ENCODE measurements at places on chromosomes 7 and 10.

DNA sequence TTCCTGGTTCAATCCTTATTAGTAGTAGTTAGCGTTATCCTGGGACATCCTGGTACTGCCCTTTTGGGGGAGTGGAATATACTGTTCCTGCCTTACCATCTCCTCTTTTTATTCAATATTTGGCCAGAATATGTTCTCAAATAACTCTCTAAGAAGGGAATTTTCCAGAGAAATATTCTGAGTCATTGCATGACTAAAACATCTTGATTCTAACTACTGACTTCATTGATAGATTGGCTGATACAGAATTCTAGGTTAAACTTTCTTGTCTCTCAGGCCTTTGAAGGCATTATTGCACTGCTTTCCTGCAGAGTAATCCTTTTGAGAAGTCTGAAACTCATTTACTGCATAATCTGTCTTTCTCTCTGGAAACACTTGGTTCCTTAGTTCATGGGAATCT is 275.5 kb upstream of the DGKB start:
- DNase-seq = no peak

GRCh38 chr7:130383187-130383980 is 3.1 kb downstream of the CPA1 start:
- DNase-seq = no peak

GRCh38 chr7:50558294-50559053 is 6.7 kb downstream of the DDC start:
- DNase-seq = no peak

DNA sequence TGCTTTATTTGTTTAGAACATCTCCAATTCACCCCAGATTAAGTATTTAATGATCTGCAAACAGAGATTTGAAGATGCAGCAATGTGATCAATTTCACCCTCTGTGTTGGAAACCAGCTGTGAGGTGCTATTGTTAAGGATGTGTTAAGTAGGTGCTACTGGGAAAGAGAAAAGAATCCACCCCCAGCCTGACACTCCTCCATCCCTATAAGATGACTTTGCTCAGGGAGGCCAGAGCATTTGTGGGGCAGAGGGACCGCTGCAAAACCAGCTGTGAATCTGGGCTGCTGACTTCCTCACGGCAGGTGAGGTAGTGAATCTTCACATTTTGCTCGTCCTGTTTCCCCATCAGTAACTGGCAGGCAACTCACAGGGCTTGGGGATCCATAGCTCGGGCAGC is 297.5 kb downstream of the GFRA1 start:
- no peak for DNase-seq

DNA sequence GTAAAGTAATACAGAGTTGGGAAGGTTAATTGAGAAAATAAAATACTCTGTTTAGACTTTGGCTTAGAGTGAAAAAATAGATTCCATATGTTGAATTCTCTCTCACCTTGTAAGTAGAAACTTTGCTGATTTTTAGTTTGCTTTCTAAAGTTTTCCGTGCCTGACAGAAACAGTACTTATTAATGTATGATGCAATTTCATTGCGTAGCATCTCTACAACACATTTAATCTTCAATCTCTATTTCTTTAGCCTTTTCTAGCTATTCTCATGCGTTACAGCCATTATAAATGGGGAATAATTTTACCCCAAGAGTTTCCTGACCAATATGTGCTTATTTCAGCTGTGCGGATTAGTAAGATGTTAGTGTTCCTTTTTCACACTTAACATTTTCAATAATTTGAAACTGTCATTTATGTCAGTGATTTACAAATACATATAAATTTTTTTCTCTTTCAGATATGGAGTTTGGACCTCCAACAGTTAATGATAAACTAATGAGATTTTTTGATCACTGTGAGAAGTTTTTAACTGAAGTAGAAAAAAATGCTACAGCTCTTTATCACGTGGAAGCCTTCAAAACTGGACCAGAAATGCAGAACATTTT is 3.3 kb downstream of the MINPP1 start:
- no peak for DNase-seq

- DNase-seq = no peak
Measured at GRCh38 chr10:21002091-21002878, 105.2 kb upstream of the NEBL start.

GRCh38 chr10:123557366-123558108 is 108.6 kb upstream of the GPR26 start:
- no peak for DNase-seq

- no peak for DNase-seq
Measured at GRCh38 chr10:70272925-70273316, 10.9 kb downstream of the NPFFR1 start.

DNA sequence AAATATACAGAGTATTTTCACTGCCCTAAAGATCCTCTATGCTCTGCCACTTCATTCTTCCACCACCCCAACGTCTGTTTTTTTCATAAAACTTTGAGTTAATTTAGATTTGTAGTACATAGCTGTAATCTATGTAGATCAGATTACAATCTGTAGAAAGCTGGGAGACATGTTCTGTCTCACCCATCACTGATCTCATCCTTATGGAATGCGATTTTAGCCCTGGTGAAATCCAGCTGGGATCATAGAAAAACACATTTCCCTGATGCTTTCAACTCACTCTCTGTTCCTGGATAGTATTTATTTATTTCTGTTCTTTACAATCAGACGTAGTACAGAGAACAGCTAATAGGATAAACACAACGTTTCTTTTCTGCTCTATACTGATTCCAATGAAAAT is 521.0 kb downstream of the KIF20B start:
- DNase-seq = no peak

DNA sequence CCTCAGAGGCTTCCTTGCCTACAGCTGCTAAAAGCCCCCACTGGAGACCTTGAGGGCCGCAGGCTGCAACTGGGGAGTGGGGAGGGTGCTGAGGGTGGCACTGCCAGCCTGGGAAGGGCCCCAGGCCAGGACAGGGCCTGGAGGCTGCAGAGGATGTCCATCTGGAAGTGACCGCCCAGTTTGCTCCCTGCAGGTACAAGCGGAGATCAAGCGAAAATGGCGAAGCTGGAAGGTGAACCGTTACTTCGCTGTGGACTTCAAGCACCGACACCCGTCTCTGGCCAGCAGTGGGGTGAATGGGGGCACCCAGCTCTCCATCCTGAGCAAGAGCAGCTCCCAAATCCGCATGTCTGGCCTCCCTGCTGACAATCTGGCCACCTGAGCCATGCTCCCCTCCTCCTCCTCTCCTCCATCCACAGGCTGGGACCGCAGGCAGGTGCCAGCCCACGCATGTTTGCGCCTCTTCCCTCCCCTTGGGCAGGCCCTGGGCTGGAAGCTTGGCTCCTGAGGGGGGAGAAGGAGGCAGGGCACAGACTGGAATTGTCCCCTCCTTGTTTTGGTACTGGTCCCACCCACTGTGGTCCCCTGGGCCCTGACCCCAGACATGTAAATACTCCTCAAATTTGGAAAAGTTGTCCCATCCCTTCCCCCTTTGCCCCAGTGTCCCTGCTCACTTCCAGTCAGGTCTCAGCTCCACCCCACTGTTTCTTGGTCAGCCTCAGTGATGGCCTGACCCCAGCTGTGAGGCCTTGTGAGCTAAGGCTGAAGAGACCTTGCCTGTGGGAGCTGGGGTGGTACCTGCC is 54.4 kb downstream of the ADCYAP1R1 start:
- DNase-seq = no peak

GRCh38 chr10:83229991-83230390 is 909.3 kb upstream of the GHITM start:
- DNase-seq = no peak

DNA sequence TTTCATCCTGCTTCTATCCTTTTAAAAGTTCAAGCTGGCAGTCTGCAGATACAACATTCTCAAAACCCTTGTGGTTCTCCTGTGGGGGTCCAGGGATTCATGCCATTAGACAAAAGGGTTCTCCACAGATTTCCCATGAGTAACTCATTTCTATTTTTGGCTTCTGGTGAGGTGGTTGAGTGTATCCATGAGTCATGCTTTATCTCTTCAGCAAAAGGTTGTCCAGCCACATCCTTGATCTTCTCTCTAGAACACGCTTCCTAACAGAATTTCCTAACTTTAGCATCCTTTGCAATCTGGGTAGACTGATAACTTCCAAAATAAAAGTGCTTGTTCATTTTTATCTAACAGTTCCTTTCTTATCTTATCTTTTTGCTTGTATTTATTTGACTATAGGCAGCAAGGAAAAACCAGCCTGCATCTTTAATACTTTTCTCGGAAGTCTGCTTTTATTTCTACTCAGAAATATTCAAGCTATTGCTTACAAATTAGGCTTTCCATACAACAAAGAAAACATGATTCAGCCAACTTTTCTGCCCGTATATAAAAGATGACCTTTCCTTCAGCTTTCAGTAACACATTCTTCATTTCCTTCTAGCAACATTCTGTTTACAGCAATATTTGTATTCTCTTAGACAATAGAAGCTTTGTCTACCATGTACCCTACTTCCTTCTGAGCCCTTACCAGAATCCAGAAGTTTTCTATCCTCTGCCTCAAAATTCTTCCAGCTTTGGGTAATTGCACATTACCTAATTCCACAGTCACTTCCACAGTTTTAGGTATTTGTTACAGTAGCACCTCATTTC is 79.3 kb upstream of the IL6 start:
- DNase-seq = no peak

DNA sequence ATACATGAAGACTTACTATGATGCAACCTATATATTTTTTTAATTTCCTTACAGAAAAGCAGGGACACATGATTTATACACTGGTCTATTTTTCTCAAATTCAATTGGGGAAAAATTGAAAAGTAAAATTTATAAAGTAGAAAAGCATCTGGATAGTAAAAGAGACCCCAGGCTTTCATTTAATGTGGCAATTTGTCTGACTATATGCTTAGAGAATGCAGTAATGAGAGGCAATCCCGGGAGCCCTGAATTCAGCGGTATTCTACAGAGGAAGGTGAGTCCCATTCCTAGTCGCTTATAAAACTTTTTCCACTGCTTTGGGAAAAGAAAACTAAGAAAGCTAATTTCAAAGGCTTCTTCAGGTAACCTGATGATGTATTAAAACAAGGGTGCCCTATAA is 167.1 kb downstream of the SEMA3D start:
- DNase-seq = no peak

DNA sequence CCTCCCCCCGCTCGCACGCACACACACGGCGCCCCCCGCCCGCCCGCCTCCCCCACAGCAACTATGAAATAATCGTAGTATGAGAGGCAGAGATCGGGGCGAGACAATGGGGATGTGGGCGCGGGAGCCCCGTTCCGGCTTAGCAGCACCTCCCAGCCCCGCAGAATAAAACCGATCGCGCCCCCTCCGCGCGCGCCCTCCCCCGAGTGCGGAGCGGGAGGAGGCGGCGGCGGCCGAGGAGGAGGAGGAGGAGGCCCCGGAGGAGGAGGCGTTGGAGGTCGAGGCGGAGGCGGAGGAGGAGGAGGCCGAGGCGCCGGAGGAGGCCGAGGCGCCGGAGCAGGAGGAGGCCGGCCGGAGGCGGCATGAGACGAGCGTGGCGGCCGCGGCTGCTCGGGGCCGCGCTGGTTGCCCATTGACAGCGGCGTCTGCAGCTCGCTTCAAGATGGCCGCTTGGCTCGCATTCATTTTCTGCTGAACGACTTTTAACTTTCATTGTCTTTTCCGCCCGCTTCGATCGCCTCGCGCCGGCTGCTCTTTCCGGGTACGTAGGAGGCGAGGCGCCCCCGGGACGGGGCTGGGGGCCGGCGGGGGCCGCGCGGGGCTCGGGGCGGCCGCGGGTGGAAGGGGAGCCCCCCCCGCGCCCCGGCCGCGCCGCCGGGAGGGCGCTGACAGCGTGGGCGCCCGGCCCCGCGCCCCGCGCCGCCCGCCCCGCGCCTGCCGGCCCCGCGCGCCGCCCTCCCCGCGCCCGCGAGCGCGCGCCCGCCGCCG is 441 bp downstream of the BMI1 start:
- DNase-seq = peak; percentile 51

GRCh38 chr10:25017154-25017590 is 760 bp downstream of the THNSL1 start:
- peak; percentile 41 for DNase-seq

DNA sequence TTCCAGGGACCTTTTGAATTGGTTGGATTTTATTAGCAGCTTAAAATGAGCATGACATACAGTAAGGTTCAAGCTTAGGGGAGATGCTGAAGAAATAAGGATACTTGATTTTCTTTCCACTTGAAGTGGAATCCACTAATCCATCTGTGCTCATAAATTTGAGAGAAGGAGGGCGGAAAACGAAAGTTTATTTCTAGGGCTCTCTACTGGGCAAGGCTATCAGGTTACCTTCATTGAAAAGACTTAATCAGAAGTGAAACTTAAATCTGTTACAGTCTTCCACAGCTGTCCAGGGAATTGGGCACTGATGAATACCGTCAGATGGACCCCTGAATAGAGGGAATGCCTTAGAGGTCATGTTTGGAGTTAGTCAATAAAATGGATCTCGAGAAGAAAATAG is 21.8 kb downstream of the AUTS2 start:
- no peak for DNase-seq

DNA sequence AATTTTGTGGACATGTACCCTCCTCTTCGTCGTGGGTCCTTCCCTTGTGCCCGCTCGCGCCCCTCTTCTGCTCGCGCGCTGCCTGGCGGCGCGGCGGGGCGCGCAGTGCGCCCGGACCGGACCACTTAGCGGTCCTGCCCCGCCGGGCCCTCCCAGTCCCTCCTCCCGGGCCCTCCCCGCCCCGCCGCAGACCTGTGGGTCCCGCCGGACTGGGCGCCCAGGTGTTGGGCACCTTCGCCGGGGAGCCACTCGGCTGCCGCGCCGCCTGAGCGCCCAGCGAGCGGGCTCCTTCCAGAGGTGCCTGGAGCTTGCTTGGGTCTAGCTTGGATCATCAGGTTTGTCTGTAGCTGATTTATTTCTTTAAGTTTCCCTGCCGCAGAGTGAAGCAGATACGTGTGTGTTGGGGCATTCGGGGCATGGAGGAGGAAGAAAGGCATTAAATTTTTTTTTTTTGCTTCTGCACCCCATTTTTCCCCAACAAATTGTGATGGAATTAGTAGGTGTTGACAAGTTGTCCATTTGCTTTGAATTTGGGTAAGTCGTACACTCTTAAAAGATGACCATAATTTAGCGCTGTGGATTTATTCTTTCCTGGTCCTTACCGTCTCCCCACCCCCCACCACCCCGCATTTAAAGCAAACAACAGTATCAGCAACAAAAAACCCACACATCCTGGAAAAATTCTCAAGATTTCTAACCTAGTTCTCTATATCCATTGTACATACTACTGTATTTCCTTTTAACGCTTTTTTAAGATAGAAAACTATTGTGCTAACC is 905 bp downstream of the C1GALT1 start:
- DNase-seq = peak; percentile 84

DNA sequence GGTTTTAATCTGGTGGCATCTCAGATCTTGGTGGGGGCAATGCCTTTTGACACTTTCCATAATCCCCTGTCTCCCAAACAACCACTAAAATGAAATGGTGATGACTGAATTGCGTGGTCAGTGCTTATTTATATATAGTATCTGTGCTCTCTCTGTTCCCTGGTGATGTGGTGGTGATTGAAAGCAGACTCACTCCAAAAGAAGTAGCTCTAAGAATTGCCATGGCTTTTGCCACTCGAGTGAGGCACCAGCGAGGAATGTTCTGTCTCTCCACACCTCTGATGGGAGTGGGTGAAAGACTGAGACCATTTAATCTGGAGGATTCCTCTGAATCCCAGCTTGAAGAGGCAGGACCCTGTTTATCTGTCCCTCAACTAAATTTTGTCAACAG is 2.8 kb downstream of the DUSP5 start:
- DNase-seq = no peak

GRCh38 chr7:94250124-94250523 is 144.6 kb upstream of the COL1A2 start:
- DNase-seq = no peak

GRCh38 chr7:86968618-86969017 is 90.8 kb downstream of the ELAPOR2 start:
- DNase-seq = no peak

GRCh38 chr7:81317741-81318140 is 398.9 kb upstream of the SEMA3C start:
- DNase-seq = no peak
